CD4-positive, alpha-beta T cell treated with Interleukin-21 for 1 hour (primary cell): ENCODE measurements at places on chromosomes 12 and 14.
A peak's percentile ranks its signal among the peaks of the same experiment; 100 is the strongest.

GRCh38 chr12:74985986-74986319 lies 223.7 kb downstream of the KCNC2 start:
- DNase-seq = no peak

- DNase-seq = no peak
Measured at GRCh38 chr12:100437038-100437841, 36.4 kb upstream of the NR1H4 start.

GRCh38 chr14:19918553-19919264 lies 1.7 kb upstream of the OR4K5 start:
- no peak for DNase-seq

- no peak for DNase-seq
Measured at GRCh38 chr12:117388951-117389446, 27.6 kb upstream of the NOS1 start.

- no peak for DNase-seq
Measured at GRCh38 chr12:7756993-7757392, 8.0 kb upstream of the NANOGNB start.

DNA sequence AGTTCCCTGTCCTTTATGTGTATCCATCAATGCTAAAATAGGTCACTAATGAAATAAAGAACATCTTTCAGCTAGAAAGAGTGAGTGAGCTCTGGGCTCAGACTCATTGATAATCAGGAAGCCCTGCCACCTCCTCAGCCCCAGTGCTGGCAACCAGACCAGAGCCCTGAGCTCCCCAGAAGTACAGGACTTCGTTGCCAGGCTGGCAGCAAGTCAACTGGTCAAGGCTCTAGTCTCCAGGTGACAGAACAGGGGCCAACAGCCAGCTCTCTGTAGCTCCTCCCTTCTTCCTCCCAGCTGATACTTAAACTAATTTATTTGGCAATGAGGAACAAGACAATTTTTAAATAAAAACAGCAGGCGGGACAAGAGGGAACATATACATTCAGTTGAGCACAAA lies 145.3 kb downstream of the EGLN3 start:
- DNase-seq = no peak

- DNase-seq = no peak
Measured at GRCh38 chr12:77102691-77103090, 37.3 kb upstream of the E2F7 start.

DNA sequence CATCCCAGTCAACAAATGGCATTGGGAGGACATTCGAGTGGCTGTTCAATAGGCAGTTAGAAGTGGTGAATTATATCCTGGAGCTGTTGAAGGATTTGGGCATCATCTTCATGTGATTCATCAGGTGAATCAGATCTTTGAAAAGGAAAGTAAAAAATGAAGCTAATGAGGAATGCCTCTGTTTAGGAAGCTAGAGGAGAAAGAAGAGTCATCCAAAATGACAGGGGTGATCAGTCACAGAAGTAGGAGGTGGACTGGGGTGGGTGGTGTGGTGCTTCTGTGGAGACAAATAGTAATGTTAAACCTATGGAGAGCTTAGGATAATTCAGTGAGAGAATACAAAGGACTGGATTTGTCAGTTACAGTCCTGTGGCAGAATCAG lies 32.7 kb downstream of the DIP2B start:
- DNase-seq = no peak

DNA sequence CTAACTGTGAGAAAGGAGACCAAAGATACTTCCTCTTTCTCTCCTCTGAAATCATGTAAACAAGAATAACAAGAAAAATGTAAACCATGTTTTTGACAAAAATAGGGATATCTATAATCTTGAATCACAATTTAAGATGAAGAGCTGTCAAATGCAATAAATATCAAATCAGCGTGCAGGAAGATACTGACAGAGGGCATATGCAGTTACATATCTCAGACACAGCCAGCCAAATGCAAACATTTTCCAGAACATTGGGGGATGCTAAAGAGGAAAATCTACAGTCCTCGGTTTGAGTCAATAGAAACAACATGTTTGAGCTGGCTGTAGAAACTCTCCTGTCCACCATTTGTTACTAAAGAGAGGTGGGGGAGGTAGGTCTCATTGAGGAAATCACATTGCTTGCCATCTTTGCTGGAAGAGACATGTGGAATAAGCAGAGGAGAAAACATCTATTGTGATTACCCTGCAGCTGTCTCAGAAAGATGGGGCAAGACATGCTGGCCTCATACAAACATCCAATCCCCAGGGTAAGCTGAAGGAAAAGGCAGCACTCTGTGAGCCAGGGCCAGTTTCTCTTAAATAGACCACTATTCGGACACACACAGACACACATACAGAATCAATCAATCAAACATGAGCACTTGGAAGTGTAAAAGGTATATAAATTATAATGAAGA lies 43.5 kb downstream of the CNTN1 start:
- DNase-seq = no peak

- DNase-seq = no peak
Measured at GRCh38 chr14:69079188-69079742, 73.7 kb downstream of the DCAF5 start.

DNA sequence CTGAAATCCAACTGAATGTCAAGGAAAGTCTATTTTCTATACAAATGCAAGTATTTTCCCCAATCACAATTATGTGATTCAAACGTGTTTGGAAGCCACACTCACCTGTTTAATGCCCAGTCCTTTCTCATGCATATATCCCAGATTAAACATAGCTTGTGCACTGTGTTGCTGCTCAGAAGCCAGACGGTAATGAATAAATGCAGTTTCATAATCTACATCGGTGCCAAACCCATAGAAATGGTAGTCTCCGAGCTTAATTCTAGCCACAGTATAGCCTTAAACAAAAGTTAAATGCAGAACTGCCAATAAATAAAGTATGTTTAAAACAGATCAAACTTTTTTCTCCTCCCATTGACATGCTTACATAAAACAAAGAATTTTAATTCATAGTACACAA lies 49.5 kb downstream of the SEL1L start:
- DNase-seq = no peak

- DNase-seq = no peak
Measured at GRCh38 chr12:86914721-86915120, 658.5 kb upstream of the MGAT4C start.

DNA sequence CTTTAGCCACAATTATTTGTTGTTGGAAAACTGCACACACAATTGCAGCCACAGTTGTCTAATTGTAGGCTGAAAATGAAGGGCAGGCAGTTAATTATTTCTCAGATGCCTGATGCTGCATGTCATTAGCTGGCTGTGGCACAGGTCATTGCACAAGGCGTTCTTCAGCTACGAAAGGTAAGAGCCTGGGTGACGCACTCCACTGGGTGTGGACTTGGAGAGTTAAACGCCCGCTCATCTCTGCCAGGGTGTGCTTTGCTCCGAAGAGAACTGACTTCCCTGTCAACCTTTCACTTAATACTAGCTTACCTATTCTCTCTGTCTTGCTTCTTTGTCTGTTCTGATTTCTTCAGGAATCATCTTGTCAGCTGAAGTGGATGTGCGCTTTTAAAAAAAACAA lies 91.4 kb upstream of the CPM start:
- DNase-seq = no peak

DNA sequence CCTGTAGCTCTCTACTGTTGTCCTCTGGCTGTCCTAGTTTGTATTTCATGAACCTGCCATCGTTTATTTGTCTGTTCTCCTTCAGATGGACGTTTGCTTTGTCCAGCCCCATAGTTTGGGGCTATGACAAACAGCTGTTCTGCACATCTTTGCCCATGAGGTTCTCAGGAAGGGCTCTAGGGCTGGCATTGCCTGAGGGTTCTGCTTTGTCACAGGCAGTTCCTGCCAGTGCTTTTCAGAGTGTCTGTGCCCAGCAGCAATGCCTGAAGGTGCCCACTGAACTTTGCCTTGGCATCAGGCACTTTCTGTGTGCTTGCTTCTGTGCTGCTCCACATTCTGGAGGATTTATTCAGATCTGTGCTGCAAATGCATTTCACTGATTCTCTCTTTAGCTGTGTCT lies 361.3 kb downstream of the TMEM121 start:
- no peak for DNase-seq

- DNase-seq = no peak
Measured at GRCh38 chr14:63480599-63480998, 62.6 kb downstream of the PPP2R5E start.

DNA sequence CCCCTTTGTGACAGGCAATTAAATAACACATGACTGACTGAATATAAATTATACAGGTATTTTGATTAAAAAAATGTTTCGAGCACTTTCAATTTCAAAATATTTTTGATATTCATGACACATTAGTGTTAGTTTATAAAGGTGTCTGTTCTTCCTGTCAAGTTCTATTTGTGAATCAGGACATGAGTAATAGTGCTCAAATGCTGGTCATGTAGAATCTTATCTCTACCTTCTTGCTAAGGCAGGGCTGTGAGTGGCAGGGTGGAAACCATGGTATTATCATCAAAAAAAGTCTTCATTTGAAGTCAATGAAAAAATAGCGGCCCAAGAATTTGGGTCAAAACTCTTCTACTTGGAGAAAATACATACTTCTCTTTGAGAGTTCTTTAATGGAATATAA lies 250.2 kb downstream of the DACT1 start:
- DNase-seq = no peak

- no peak for DNase-seq
Measured at GRCh38 chr14:81141426-81141825, 79.3 kb downstream of the GTF2A1 start.

GRCh38 chr12:56932867-56933266 lies 1.3 kb downstream of the SDR9C7 start:
- DNase-seq = no peak

DNA sequence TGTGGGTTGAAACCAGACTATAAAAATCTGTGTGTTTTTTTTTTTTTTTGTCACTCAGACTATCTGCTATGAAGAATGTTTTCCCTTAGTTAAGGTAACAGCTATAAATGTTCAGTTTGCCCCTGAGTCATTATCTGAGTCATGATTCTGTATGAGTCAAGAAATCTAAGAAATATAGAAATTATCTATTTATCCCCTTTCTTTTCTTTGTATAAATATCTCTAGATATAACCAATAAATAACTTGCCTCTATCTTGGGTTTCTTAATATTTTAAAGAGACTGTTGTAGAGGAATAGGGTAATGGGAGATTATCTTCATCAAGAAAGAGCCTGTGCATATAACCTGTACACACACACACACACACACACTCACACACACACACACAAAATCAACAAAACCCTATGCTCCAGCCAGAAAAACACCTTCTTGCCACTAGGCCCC lies 161.7 kb upstream of the EEA1 start:
- no peak for DNase-seq

DNA sequence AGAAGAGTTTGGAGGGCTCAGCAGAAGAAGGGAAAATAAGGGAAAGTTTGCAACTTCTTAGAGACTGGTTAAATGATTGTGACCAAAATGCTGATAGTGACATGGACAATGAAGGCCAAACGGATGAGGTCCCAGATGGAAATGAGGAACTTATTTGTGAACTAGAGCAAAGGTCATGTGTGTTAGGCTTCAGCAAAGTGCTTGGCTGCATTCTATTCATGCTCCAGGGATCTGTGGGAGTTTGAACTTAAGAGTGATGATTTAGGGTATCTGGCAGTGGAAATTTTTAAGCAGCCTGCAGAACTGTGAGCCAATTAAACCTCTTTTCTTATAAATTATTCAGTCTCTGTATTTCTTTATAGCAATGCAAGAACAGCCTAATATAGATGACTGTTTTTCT lies 88.9 kb upstream of the ARHGAP5 start:
- DNase-seq = no peak

DNA sequence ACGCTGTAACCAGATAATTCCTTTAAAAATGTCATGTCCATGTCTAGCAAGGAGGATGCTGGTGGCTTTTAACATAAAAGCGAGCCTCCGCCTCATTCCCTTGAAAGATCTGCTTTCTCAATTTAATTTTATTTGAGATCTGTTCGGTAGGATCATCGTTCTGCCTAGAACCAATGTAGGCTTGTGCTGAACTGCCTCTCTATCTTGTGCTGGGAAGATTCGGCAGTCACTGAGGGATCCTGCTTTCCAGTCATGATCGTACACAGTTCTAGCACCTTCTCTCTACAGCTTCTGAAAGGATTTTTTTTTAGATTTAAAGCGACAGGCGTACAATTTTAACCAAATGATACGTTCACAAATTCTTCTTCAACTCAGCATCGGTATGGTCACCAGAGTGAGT lies 54.3 kb downstream of the PEBP1 start:
- DNase-seq = no peak

- DNase-seq = peak; percentile 11
Measured at GRCh38 chr14:103185051-103186029, 62.1 kb downstream of the TNFAIP2 start.

GRCh38 chr14:32785585-32785984 lies 153.1 kb upstream of the NPAS3 start:
- no peak for DNase-seq

DNA sequence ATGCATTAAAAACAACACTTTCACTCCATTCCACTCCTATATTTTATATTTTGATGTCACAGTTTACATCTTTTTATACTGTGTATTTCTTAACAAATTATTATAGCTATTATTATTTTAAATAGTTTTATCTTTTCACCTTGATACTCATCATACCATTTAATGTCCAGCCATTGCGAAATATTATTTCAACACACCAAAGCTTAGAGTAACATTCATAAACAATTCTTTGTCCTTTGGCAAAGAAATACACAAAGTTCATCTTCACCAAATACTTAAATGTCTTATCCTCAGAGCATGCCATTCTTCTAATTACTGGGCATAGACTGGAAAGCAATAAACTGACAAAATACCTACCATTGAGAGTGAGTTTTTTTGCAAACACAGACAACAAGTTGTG lies 1963.4 kb upstream of the FLRT2 start:
- DNase-seq = no peak

DNA sequence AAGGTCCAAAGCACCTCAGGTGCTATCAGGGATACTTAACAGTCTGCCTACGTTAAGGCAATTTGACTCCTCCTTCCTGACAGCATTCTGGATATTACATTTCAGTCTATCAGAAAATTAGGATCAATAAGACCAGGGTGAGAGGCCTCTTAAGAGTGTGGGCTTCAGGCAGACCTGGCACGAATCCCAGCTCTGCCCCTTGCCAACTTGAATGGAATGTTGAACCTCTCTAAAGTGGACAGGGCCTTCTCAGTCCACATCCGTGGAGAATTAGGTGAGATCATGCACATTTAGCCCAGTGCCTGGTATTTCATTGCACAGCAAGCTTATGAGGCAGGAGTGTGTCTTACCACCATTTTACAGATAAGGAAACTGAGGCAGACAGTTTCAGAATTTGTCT lies 25.9 kb downstream of the DCAF4 start:
- DNase-seq = no peak

DNA sequence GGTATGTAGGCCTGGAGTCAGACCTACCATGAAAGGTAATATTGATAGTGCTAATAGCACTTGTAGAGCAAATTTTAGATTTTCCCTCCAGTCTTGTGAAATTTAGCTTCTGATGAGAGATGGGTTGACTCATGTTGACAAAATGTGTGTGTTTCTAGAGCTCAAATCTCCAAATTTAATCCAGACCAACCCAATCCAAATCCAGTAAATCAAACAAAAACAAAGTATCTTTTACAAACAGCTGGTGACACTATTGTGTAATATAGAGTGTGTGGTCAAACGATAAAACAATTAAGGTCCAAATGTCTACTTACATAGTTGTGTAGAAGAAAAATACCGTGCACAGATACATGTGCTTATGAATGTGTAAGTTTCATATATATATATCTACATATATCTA lies 63.4 kb upstream of the KITLG start:
- no peak for DNase-seq

- no peak for DNase-seq
Measured at GRCh38 chr12:132474237-132474741, 15.7 kb upstream of the FBRSL1 start.
